ENCODE measurements at places on chromosomes 12 and 14. TPM values are rescaled to one million over a fixed set of nuclear protein-coding genes. Genes with fewer than 3 reads are reported as not detected.
A peak's percentile ranks its signal among the peaks of the same experiment; 100 is the strongest.

KRT1 gene
- total RNA-seq = not detected

FAM181A gene
- total RNA-seq = not detected

FOXM1 gene
- total RNA-seq = 17.7 TPM

DNA sequence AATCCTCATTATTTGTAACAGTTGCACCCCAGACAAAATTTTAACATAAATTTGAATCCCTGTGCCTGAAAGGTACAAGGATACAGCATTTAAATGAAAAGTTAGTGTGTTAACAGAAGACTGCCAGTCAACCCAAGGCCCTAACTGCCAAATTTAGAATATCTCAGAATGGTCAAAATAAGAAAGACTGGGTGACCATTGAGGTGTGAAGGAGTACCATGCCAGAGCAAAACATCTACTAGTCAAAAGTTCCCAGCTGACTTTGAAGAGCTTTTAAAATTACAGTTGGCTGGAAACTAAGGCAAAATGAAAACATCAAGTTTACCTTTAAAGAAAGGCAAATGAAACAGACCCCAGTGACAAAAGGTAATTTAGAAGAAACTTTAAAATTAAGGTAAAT, 18.4 kb downstream of the SAV1 start:
- DNase-seq = no peak

DNA sequence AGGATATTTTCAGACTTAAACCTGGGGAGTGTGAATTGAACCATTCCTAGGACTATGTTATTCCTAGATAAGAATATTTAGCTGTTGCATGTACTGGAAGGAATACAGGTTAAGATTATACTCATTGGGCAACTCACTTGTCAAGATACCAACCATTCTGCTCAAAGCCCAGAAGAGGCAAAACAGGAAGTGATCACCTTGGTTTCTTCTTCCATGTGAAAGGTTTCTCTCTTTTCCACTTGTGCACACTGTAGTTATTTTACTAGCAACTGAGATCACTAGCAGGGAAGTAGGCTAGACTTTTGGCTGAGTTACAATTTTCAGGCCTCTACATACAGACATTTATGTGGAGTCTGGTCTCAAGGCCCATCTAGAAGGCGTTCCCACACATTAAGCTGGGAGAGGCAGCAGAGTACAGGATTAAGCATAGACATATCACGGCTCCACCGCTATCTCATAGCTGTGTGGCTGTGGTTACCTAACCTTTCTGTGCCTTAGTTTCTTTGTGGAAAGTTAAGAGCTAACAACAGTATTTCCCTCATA, 83.9 kb upstream of the FERMT2 start:
- DNase-seq = peak; percentile 72

- no peak for DNase-seq
These were observed 68.7 kb downstream of the CCDC91 start for GRCh38 chr12:28258998-28259397.

DNA sequence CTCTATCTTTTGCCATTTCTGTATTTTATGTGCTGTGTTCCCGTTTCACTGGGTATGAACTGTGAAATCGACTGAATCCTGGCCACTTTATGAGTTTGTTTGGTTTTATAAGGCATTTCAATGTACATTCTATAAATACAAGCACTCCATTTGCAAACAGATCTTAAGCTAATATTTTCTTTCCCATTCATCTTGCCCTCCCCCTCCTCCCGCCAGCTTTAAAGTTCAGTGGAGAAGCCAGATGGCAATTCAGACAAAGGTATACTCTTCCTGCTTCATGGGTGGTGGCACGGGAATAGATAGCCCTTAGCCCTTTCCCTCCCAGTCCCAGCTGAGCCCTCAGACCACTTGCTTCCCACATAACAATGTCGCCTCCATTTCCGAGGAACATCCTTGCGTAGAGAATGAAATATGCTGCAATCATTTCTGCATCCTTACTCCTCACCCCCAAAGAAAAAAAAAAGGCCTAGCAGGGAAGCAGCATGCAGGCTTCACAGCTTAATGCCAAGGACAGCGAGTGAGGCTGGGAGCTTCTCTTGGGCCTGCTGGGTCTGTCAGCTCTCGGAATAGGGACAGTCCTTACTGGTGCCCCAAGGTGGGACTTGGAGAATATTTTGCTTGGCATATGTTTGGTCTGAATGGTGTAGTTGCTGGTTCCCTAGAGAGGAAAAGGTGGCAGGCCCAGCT, 52.8 kb upstream of the SRSF5 start:
- DNase-seq = no peak

DNA sequence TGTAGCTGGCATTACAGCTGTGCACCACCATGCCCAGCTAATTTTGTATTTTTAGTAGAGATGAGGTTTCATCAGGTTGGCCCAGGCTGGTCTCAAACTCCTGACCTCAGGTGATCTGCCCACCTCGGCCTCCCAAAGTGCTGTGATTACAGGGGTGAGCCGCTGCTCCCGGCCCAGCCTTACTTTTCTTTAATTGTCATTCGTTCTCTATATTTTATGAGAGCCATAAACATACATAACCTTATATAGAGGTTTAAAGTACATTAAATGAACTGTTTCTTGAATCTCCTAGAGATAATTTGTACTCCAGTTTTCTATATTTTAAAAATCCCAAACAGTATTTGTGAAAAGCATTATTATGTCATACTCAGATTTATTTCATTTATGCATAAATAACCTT, 98.6 kb downstream of the SYNE2 start:
- DNase-seq = no peak

DNA sequence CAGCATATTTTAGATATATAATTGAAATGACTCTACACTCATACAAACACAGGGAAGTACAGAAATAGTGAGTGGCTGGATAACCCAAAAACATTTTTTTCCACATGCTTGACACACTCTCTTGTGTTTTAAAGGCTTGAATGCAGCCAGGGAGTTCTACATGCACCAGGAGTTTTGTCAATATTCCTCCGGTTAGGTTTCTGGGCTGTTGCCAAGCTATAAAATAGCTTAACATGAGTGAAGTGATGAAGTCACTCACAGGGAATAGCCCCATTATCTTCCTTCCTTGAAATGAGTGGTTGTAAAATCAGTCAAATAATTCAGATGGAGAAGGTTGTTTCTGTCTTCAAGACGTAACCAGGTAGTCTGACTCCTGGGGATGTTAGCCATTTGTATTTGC, 582.7 kb downstream of the SLC6A15 start:
- no peak for DNase-seq

All from fibroblast of villous mesenchyme (primary cell).